ENCODE measurements at places on chromosomes 2 and 18. TPM values are rescaled to one million over a fixed set of nuclear protein-coding genes. Genes with fewer than 3 reads are reported as not detected.

- no peaks in the 10 kb centered on the region for H3K36me3 ChIP-seq
- H3K4me1 ChIP-seq, result peaks cover 19% of the 10 kb centered on the region
- H3K27me3 ChIP-seq, result no peaks in the 10 kb centered on the region
- H3K27ac ChIP-seq, result no peak overlapping the region
- peak; percentile 37 for DNase-seq
Measured at GRCh38 chr2:239161711-239162140, 239.1 kb downstream of the HDAC4 start.

Gene TNFAIP6
- total RNA-seq, result not detected

DNA sequence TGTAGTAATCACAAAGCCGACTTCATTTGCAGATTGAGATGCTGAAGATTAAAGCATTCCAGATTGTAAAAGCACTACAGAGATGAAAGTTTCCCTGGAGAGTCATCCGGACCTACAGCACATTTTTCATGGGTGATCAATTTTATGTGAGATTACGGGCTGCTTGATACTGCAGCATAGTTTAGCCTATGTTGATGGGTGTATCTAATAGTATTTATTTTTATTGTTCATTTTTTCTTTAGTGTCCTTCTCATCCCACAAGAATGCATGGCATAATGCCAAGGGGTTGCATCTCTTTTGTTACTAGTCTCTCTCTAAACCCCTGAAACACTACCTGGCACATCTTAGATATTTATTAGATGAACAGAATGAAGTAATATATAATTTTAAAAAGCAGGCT lies 240.4 kb downstream of the MBD2 start:
- DNase-seq, result no peak
- no peak overlapping the region for H3K4me3 ChIP-seq
- no peak overlapping the region for H3K27ac ChIP-seq

Gene ALK
- total RNA-seq, result not detected

GRCh38 chr2:3604207-3604877 lies 9.4 kb downstream of the COLEC11 start:
- H3K4me1 ChIP-seq, result no peaks in the 10 kb centered on the region
- no peaks in the 10 kb centered on the region for H3K36me3 ChIP-seq
- no peak overlapping the region for H3K4me3 ChIP-seq
- H3K27ac ChIP-seq, result no peak overlapping the region

DNA sequence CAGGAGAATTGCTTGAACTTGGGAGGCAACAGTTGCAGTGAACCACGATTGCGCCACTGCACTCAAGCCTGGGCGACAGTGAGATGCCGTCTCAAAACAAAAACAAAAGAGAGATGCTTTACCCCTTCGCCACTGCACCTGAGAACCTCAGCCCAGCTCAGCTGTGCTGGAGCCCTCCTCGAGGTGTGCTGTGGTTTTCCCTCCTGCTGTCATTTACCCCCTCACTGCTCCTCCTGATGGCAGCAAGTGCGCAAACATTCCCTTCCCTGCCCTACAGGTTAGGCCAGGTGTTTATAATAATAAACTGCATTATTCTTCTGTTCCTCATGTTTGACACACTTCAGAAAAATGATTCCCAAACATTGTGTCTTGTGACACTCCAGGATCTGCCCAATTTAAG lies 8.4 kb downstream of the FBXO36 start:
- no peak overlapping the region for H3K4me3 ChIP-seq
- H3K4me1 ChIP-seq, result no peaks in the 10 kb centered on the region
- no peaks in the 10 kb centered on the region for H3K36me3 ChIP-seq
- H3K27ac ChIP-seq, result no peak overlapping the region
- no peaks in the 10 kb centered on the region for H3K27me3 ChIP-seq

Gene TRIM54
- 0.22 TPM for total RNA-seq

GRCh38 chr18:5604778-5605177 lies 61.0 kb upstream of the EPB41L3 start:
- no peak overlapping the region for H3K27ac ChIP-seq
- H3K27me3 ChIP-seq, result no peaks in the 10 kb centered on the region
- no peaks in the 10 kb centered on the region for H3K4me1 ChIP-seq
- H3K4me3 ChIP-seq, result no peak overlapping the region
- DNase-seq, result no peak

GRCh38 chr2:161415034-161415986 lies 787 bp upstream of the TBR1 start:
- H3K27ac ChIP-seq, result no peak overlapping the region
- peaks cover 47% of the 10 kb centered on the region for H3K27me3 ChIP-seq
- peaks cover 27% of the 10 kb centered on the region for H3K4me1 ChIP-seq
- H3K36me3 ChIP-seq, result no peaks in the 10 kb centered on the region
- DNase-seq, result no peak

DNA sequence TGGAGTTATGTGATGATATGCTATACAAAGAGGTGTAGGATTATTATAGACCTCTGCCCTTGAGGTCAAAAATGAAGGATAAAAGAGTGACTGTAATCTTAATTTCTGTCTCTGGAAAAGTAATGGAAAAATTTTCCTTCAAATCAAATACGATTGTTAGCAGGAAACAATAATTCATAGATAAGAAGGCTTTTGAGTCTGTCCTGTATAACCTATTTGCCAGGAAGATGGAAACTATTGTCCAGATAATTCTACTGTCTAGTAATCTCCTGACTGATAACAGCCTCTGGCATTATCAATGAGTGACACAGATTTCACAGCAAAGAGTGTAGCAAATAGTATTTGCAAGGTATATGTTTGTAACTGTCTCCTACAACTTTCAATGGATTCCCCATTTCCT lies 307.8 kb downstream of the MTX2 start:
- no peaks in the 10 kb centered on the region for H3K4me1 ChIP-seq
- no peaks in the 10 kb centered on the region for H3K36me3 ChIP-seq
- DNase-seq, result no peak
- H3K4me3 ChIP-seq, result no peak overlapping the region
- no peaks in the 10 kb centered on the region for H3K27me3 ChIP-seq

DNA sequence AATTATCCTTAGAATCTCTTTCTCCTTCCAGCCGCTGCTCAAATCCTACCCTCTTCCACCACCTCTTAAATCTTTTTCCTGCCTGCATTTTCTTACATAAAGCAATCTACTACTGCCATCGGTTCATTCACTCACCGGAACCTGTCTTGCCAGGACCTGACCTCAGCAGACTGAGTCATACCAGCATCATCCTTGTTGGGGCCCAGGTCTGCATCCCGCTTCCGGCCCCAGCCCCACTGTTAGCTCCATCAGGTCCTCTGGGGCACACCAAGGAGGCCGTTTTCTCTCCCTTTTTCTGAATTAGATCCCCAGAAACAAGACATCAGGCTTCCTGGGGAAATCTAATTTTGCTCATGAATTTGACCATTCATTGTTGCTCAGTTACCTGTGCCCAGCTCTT lies 42.7 kb upstream of the TGFA start:
- H3K27ac ChIP-seq, result no peak overlapping the region
- H3K4me1 ChIP-seq, result no peaks in the 10 kb centered on the region
- H3K36me3 ChIP-seq, result no peaks in the 10 kb centered on the region
- H3K27me3 ChIP-seq, result no peaks in the 10 kb centered on the region
- no peak for DNase-seq

GRCh38 chr2:110664135-110664534 lies 13.7 kb downstream of the BUB1 start:
- no peak overlapping the region for H3K27ac ChIP-seq
- no peaks in the 10 kb centered on the region for H3K36me3 ChIP-seq
- no peak for DNase-seq
- H3K27me3 ChIP-seq, result no peaks in the 10 kb centered on the region
- no peak overlapping the region for H3K4me3 ChIP-seq

Gene MAL
- 27.3 TPM for total RNA-seq

GRCh38 chr2:183390109-183390508 lies 265.9 kb downstream of the NUP35 start:
- no peaks in the 10 kb centered on the region for H3K27me3 ChIP-seq
- H3K4me3 ChIP-seq, result no peak overlapping the region
- H3K4me1 ChIP-seq, result no peaks in the 10 kb centered on the region

DNA sequence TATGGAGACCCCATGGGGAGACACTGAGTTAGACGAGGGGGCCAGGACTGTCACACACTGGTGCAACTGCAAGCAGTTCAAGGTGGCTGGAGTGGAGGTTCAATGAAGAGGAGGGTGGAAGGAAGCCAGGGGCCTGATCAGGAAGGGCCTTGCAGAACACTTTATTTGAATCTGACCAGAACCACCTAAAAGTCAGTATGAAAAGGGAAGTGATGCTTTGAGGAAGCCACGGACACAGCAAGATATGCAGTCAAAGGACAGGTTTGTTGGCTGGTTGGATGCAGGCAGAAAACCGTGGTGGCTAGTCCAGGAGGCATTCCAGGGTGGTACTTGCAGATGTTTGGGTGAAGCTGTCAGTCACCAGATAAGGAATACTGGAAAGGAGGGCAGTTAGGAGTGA lies 3.5 kb upstream of the FAM124B start:
- no peak overlapping the region for H3K4me3 ChIP-seq
- H3K27me3 ChIP-seq, result no peaks in the 10 kb centered on the region
- no peaks in the 10 kb centered on the region for H3K4me1 ChIP-seq

DNA sequence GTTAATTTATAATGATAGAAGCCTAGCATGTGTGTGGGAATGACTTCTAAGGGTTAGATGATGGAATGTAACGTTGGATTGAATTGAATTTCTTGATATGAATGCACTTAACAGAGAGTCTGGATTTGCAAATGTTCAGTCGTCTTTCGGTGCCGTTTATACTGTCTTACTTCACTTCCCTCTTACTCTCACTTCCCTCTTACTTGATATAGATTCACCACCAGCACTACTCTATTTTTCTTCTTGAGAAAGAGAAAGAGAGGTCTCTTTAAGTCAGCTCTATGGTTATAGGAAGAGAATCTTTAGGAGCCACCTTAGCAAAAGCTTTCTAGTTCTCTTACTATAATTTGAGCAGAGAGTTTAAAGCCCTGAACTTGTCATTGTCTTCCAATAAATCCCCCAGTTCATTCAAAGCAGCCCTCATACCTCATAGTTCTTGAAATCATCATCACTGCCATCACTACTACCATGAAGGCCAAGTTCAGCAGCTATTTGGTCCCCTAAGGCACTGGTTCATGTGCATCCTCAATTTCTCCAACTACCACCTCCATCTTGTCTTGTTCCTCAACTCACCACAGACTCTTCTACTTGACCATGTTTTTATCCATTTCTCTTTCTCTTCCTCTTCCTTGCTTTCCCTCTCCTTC lies 501.7 kb upstream of the TCF4 start:
- no peak for DNase-seq
- no peak overlapping the region for H3K27ac ChIP-seq
- no peaks in the 10 kb centered on the region for H3K27me3 ChIP-seq
- H3K4me3 ChIP-seq, result no peak overlapping the region

DNA sequence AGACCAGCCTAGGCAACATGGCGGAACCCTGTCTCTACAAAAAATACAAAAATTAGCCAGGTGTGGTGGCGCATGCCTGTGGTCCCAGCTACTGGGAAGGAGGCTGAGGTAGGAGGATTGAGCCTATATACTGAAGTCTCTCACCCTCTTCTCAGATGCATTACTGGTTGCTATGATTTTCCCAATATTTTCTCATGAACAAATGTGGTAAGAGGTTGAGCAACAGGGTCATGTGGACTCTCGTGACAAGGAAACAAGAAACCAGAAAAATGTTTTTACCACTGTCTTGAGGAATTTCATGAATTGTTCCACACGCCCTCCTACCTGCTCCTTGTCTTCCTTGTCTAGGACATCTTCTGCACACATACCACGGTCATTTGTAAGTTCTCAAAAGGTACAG lies 12.4 kb downstream of the LMAN2L start:
- H3K36me3 ChIP-seq, result peaks cover 12% of the 10 kb centered on the region
- no peaks in the 10 kb centered on the region for H3K27me3 ChIP-seq
- no peaks in the 10 kb centered on the region for H3K4me1 ChIP-seq
- H3K4me3 ChIP-seq, result no peak overlapping the region

Data from CD8-positive, alpha-beta memory T cell (primary cell).